ENCODE measurements at places on chromosomes 3 and 15. TPM values are rescaled to one million over a fixed set of nuclear protein-coding genes. Genes with fewer than 3 reads are reported as not detected.
A peak's percentile ranks its signal among the peaks of the same experiment; 100 is the strongest.

GRCh38 chr15:37619358-37620042, 314.9 kb upstream of the TMCO5A start:
- DNase-seq: peak; percentile 4

- DNase-seq: no peak
These were observed 80.2 kb upstream of the SNRK start for GRCh38 chr3:43206105-43206504.

GRCh38 chr15:101210466-101210865, 41.4 kb downstream of the CHSY1 start:
- no peak for DNase-seq

PLEKHO2 gene
- 8.7 TPM for total RNA-seq
